Daoy (cell line): ENCODE measurements at places on chromosomes 5 and 9. TPM values are rescaled to one million over a fixed set of nuclear protein-coding genes. Genes with fewer than 3 reads are reported as not detected.

GRCh38 chr5:149434162-149435014, 55.3 kb upstream of the IL17B start:
- peak; percentile 74 for DNase-seq

DNA sequence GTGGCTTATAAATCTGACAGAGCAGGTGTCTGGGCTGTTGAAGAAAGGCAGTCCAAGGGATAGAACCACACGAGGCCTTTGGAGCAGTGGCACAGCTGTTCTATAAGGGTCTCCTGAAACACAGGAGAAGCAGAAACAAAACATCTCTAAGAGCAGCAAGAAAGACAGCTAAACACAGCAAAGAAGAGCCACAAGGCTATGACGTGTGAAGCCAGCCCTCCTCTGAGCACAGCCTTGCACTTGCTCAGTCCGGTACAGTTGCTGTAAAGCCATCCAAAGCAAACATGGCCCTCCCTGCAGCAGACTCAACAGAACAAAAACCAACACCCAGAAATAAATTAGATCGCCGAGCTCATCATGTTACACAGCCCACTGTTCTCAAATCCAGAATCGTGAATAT, 2.6 kb upstream of the GZMK start:
- DNase-seq: no peak

ZNF879 gene
- 0.92 and 2.0 TPM in 2 replicates for total RNA-seq

DNA sequence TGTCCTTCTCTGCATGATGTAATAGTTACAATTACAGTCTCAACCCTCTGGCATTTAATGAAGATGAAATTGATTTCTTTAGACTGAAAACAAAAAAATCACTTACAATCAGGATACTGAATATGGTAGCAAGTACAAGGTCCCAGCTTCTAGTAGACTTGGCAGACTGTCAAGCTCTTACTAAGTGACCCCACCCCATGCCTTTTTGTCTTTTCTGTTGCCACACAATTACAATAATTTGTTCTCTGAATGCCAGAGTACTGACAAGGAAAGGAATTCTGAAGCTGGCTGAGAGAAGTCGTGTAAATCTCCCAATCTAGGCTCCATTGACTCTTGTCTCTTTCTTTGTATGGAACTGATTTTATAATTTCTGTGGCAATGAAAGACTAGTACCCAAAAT, 154.2 kb downstream of the TMC1 start:
- DNase-seq: peak; percentile 33

- DNase-seq: peak; percentile 15
These were observed 55.2 kb upstream of the SHISAL2B start for GRCh38 chr5:64634997-64635686.

GRCh38 chr9:84773022-84773421, 103.5 kb downstream of the NTRK2 start:
- no peak for DNase-seq

SPATA31C1 gene
- not detected in 2 replicates for total RNA-seq

CAMK2A gene
- total RNA-seq: 0.23 TPM in 1 of 2 replicates, not detected in the other

FIBCD1 gene
- 3.3 and 11.0 TPM in 2 replicates for total RNA-seq

- no peak for DNase-seq
These were observed 288.8 kb downstream of the PIK3R1 start for GRCh38 chr5:68504306-68504705.

DNA sequence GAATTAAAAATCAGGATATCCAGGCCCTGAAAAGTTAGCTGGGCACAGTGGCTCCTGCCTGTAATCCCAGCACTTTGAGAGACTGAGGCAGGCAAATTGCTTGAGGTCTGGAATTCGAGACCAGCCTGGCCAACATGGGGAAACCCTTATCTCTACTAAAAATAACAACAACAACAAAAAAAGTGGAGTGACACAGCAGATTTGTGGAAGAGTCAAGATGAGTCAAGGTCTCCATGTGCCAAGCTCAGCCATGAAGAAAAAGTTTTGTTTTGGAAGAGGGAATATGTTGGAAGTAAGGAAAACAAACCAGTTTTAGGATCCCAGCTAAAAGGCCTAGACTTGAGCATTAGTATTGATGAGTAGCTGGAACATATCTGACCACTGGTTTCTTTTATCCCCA, 14.7 kb downstream of the LRRC70 start:
- peak; percentile 6 for DNase-seq

DNA sequence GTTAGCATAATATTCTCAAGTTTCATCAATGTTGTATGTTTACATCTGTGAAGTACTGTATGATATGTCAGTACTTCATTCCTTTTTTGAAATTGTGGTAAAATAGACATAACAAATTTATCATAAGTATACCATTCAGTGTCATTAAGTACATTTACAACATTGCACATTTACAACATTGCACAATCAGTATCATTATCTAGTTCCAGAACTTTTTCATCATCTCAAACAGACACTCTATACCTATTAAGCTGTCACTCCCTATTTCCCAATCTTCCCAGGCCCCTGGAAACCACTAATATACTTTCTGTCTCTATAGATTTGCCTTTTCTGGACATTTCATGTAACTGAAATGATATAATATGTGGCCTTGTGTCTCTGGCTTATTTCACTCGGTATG, 75.1 kb upstream of the ATG10 start:
- DNase-seq: no peak

PDZD2 gene
- 0.91 and 1.9 TPM in 2 replicates for total RNA-seq

DNA sequence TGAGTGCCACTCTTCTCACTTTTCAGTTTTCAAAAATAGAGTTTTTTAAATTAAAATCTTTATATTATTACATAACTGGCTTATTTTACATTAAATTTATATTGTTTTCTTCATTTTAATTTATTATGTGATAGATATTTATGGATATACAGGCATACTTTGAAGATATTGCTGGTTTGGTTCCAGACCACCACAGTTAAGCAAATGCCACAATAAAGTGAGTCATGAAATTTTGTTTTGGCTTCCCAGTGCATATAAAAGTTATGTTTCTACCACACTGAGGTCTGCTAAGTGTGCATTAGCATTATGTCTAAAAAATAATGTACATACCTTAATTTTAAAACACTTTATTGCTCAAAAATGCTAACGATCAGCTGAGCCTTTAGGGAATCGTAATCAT, 47.4 kb downstream of the NDUFS4 start:
- no peak for DNase-seq

RLN1 gene
- 0.11 and 0.21 TPM in 2 replicates for total RNA-seq

DNA sequence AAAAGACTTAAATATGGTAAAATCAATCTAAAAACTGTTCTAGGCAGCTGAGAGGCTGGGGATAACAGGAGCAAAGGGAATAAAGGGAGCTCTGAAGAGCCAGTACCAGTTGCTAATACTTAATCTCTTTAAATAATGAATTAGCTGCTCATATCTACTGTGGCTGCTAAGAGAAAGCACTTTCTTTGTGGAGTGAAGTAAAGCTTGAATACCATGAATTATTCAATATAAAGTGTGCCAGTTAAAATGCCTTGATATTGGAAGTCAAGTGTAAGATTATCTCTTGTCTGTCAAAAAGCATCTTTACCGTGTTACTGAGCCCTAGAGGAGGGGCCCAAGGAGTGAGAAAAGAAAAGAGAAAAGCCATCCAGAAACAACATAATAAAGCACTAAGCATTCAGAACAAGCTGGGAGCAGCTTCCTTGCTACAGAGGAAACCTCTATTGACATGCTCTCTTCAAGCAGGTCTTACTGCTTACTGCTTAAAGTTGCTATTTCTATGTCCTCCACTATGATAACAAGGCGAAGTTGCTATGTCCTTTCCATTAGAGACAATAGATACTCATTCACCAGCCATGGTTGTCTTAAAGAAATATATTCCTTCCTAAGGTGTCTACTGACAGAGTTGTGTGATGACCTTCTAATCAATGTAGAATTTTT, 297.4 kb downstream of the CETN3 start:
- no peak for DNase-seq

GRCh38 chr9:113721856-113722255, 154.3 kb upstream of the ZNF618 start:
- no peak for DNase-seq

- peak; percentile 95 for DNase-seq
These were observed 649 bp downstream of the STK10 start for GRCh38 chr5:172187118-172188032.
